Ovary (tissue), 10 donors: ENCODE measurements at places on chromosomes 13 and 19. TPM values are rescaled to one million over a fixed set of nuclear protein-coding genes. Genes with fewer than 3 reads are reported as not detected.
A peak's percentile ranks its signal among the peaks of the same experiment; 100 is the strongest.

DNA sequence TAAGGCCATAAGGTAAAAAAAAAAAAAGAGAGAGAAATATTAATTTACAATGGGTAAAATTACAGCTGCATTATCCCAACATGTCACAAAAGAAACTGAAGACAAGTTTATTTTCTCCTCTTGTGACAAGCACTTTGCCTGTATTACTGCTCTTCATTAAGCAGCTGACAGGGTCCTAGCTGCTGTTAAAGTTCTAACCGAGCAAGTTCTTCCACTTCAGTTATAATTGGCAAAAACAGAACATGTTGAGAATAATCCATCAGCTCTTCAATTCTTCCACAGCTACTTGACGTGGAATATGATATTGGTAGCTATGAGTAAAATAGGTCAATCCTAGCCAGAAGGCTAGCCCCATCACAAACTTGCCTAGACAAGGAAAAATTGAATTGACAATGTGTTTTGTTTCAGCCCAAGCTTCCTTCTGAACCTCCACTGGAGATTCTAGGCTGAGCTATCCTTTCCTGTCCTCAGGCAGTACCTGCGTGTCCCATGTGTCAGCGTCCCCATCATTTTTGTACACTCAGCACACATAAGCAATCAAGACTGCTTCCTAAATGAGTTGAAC is 32.2 kb upstream of the DOCK9 start:
- DNase-seq, result no peak

DNA sequence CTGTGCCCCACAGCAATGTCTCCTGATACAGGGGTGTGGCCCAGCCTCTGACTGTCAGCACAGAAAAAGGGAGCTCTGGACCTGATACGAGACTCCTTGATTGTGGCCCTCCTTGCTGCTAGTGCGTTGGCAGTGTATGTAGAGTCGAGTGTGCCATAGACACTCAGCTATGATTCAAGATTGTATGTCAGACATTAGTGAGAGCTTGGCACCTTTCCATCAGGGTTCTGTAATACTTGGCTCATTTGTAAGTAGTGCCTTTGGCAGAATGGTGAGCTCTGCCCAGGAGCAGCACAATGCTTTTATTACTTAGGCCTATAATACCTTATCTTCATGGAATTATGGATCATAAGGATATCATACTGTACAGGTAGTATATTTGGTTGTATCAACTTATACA is 83.4 kb downstream of the ATP8A2 start:
- DNase-seq, result no peak

GRCh38 chr19:32196690-32197420 is 148.6 kb upstream of the ZNF507 start:
- no peak for DNase-seq

DNA sequence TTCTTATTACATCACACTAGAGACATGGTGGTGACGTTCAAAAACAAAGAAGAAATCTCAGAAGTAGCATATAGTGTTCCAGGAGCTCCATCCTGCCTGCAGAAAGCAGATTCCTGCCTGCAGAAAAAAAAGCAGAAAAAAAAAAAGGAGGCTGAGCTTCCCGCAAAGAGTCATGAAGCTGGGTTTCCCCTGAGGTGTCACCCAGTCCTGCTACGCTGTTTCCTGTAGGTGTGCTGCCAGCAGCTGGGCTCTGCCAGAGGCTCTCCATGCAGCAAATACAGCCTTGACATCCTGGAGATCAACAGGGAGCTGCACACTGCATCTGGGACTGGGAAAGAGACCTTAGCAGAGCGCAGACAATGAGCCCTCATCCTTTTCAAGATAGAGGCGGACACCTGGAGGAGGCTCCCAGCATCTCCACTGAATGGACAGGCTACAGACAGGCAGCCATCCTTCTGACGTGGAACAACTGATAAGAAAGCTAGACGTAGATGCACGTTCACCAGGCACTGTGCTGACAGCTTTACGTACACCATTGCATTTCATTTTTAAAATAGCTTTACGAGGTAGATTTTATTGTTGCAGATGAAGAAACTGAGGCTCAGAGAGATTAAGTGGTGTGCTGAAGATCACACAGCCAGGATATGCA is 350.9 kb downstream of the FOXO1 start:
- no peak for DNase-seq

- no peak for DNase-seq
Measured at GRCh38 chr13:43584751-43585150, 202.0 kb downstream of the ENOX1 start.

DNA sequence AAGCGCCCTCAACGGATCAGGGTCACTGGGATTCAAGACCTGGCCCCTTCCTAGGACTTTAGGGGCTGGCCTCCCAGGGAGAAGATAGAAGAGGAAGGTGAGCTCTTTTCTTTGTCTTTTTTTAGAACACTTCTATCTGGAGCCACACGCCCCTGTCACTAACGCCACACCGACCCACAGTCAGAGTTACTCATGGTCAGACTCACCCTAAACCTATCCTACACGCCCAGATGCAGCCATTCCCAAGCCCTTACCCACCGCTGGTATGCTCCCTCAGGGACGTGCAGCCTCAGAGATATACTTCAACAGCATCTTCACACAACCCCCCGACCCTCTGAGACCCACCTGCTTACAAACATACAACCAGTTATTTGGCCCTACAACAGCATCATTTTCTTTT is 29.9 kb upstream of the MUC16 start:
- no peak for DNase-seq

DNA sequence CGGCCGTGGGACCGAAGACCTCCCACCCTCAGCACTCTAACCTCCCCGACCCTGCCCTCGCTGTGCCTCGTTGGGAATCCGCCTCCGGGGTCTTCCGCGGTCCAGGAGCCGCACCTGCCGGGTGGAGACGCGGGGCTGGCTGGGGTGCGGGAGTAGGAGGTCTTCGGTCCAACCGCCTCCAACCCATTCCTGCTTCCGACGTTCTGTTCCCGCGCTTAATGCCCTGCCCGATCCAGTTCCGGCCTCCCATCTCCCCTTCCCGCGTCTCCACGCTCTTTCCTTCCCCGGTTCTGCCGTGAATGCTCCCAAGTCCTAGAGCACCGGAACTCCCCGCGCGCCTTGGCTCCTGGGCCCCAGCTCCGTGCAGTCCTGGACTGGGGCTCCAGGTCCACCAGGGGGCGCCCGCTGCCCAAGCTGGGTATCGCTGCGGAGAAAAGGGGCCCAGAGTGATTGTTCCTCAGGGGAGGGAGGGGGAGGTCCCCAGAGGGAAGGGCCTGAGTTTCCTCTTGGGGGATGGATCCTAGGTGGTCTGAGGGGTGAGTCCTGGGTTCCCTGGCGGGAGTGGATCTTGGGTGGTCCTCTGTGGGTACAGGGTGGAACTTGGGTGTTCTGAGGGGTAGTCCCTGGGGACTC is 14.1 kb upstream of the TNFSF9 start:
- DNase-seq, result peak; percentile 87

DNA sequence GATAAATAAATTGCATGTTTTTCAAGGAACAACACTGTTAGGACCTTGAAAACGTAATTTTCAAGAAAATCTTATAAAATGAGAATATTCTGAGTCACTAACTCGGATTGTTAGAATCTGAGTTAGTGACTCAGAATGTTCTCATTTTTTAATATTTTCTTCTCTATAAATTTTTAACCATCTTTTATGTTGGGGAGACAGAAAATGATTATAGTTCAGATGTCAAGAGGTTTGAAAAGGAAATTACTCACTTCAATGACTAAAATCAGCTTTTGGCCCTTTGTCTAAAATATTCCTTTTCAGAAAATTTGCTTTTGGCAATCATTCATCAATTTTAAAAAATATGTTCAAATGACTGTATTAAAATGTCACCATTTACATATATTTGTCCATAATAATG is 264.2 kb upstream of the EDNRB start:
- DNase-seq, result no peak

- DNase-seq, result no peak
Measured at GRCh38 chr19:32566246-32566830, 14.7 kb upstream of the PDCD5 start.

- DNase-seq, result no peak
Measured at GRCh38 chr13:84741253-84741652, 859.0 kb upstream of the SLITRK1 start.

DNA sequence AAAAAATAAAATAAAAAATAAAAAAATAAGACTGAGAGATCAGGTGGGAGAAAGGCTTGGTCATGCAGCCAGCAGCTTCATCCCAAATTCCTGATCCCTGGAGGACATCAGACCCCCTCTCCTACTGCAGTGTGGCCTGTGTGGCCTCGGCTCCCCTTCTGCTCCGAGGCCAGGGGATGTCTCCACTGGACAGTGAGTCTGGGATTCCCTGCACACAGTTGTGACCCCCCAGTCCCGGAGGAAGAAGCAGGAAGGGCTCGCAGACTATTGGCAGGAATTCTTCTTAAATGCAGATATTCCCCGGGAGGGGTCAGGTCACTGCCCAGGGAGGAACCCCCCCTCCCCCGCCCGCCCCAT is 41.9 kb downstream of the ZNF627 start:
- no peak for DNase-seq

DNA sequence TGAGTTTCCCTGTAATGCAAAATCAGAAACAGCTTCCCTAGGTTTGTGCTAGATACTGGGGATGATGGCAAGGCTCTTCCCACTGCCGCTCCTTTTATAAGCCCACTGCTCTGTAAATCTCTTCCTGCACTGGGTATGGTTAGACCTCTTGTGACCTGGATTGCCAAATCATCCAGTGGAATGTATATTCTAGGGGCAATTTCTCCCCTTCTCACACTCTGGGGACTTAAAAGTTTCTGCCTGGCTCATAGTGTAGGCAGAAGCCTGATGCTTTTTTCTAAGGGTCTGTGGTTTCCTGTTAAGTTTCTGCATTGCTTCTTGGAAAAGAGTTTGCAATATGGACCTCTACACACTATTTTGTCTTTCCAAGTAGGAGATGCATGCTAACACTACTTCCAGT is 1582.0 kb upstream of the PCDH20 start:
- no peak for DNase-seq

DNA sequence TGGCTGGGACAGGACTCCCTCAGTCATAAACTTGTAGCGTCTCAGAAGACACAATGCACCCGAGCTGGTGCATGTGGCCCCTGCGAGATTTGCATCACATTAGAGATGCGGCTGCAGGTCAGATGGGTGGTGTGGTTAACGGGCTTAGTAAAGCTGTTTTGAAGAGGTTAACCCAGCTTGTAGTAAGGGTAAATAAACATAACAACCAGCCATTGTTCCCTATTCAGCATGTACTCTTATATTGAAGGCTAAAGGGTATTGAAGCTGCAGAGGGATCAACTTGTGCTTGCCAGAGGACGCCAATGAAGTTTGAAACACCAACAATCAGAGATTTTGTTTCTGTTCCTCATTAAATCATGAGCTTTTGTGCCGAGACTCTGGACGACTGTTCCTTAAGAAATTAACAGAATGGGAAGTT is 79.4 kb downstream of the ZIC5 start:
- DNase-seq, result no peak

RASAL3 gene
- 1.3 TPM for total RNA-seq

ATF5 gene
- total RNA-seq, result 16.3 TPM

CD209 gene
- total RNA-seq, result 3.9 TPM

C19orf33 gene
- 8.9 TPM for total RNA-seq

F7 gene
- 0.35 TPM for total RNA-seq

CDX2 gene
- 0.12 TPM for total RNA-seq

SELENOV gene
- total RNA-seq, result not detected
